Breast epithelium (tissue), 4 donors: ENCODE measurements at places on chromosomes 5 and 9. TPM values are rescaled to one million over a fixed set of nuclear protein-coding genes. Genes with fewer than 3 reads are reported as not detected.
A peak's percentile ranks its signal among the peaks of the same experiment; 100 is the strongest.

DNA sequence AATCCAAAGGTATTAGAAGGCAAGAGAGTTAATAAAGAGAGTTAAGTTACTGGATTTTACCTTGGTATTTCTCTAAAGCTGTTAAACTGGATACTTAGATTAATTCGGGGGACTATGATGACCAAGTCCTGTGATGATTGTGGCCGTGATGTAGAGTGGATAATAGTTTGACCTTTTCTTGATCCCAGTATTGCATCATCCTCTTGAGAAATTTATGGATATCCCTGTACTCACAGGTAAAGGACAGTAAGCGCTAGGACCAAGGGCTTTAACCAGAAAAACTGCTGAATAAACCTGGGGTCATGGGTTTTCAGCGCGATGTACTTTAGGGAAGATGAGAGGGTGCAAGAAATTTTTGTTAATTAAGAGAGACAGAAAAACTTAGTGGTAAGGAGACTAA lies 8.3 kb downstream of the OR13C8 start:
- H3K4me1 ChIP-seq = no peaks in the 10 kb centered on the region
- no peak for DNase-seq
- H3K36me3 ChIP-seq = no peaks in the 10 kb centered on the region
- H3K27me3 ChIP-seq = no peaks in the 10 kb centered on the region
- no peak overlapping the region for H3K27ac ChIP-seq

GRCh38 chr9:128735373-128735772 lies 11.4 kb upstream of the ZDHHC12 start:
- DNase-seq = no peak
- H3K4me3 ChIP-seq = no peak overlapping the region
- no peak overlapping the region for H3K27ac ChIP-seq
- no peaks in the 10 kb centered on the region for H3K36me3 ChIP-seq

GRCh38 chr5:68172314-68172713 lies 43.2 kb upstream of the PIK3R1 start:
- DNase-seq = no peak
- H3K36me3 ChIP-seq = no peaks in the 10 kb centered on the region
- H3K27ac ChIP-seq = peak overlapping the region; percentile 56

GRCh38 chr9:121353241-121354061 lies 16.6 kb downstream of the STOM start:
- H3K4me3 ChIP-seq = no peak overlapping the region
- DNase-seq = no peak
- H3K27me3 ChIP-seq = no peaks in the 10 kb centered on the region
- H3K27ac ChIP-seq = peak overlapping the region; percentile 55

GRCh38 chr5:34484216-34484920 lies 171.8 kb upstream of the RAI14 start:
- H3K36me3 ChIP-seq = no peaks in the 10 kb centered on the region
- H3K27ac ChIP-seq = no peak overlapping the region
- H3K4me1 ChIP-seq = no peaks in the 10 kb centered on the region

The TRPM6 gene
- total RNA-seq = 0.80 TPM

The PCDHGA11 gene
- total RNA-seq = 9.7 TPM

The FGF10 gene
- 31.1 TPM for total RNA-seq
